Activated naive CD8-positive, alpha-beta T cell treated with anti-CD3 and anti-CD28 coated beads, Interleukin-2, amount 10 ng/mL, durations not matched to agents 7 days and 5 days (primary cell): ENCODE measurements at places on chromosomes 6 and 20.

- peak overlapping the region; percentile 88 for H3K4me3 ChIP-seq
- H3K36me3 ChIP-seq, result peaks cover 14% of the 10 kb centered on the region
- DNase-seq, result no peak
- peaks cover 23% of the 10 kb centered on the region for H3K4me1 ChIP-seq
These were observed 118.0 kb downstream of the OPRM1 start for GRCh38 chr6:154157082-154157481.

- no peak for DNase-seq
- peak overlapping the region; percentile 40 for H3K4me3 ChIP-seq
- no peaks in the 10 kb centered on the region for H3K36me3 ChIP-seq
These were observed 3.5 kb upstream of the EFHC1 start for GRCh38 chr6:52416629-52417151.

GRCh38 chr6:4896401-4896800, 107.4 kb downstream of the RPP40 start:
- H3K36me3 ChIP-seq, result peaks cover 47% of the 10 kb centered on the region
- DNase-seq, result no peak
- H3K4me3 ChIP-seq, result no peak overlapping the region
- H3K27me3 ChIP-seq, result no peaks in the 10 kb centered on the region
- H3K27ac ChIP-seq, result no peak overlapping the region
- H3K4me1 ChIP-seq, result peaks cover 4% of the 10 kb centered on the region

DNA sequence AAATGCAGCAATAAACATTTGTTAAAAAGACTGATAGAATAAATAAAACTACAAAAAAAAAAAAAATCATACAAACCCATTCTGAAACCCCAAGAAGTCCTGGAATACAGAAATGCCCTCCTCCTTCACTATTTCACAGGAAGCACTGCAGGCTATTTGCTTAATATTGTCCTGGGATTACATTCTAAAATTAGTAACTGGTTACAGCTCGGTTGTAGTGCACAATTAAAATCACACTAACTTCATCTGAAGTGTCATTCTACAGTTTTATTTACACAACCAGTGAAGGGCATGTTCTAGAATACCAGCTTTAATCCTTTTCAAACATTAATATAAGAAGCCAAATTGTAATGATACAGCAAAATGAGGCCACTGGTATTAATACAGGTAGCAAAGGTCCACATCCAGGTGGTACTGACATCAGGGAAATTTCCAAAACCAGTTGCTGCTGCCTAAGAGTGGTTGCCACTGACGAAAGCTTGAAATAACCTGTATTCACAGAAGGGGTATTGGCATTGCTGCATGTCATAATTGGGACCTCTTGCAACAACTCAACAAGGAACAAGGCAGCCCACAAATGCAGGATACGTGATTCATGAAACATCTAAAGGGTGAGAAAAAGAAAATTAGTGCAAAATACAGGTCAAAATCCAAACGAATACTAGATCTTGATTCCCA, 26.9 kb downstream of the AKIRIN2 start:
- H3K27ac ChIP-seq, result no peak overlapping the region
- peaks cover 41% of the 10 kb centered on the region for H3K36me3 ChIP-seq
- no peak overlapping the region for H3K4me3 ChIP-seq
- no peaks in the 10 kb centered on the region for H3K27me3 ChIP-seq
- no peak for DNase-seq
- H3K4me1 ChIP-seq, result peaks cover 14% of the 10 kb centered on the region

DNA sequence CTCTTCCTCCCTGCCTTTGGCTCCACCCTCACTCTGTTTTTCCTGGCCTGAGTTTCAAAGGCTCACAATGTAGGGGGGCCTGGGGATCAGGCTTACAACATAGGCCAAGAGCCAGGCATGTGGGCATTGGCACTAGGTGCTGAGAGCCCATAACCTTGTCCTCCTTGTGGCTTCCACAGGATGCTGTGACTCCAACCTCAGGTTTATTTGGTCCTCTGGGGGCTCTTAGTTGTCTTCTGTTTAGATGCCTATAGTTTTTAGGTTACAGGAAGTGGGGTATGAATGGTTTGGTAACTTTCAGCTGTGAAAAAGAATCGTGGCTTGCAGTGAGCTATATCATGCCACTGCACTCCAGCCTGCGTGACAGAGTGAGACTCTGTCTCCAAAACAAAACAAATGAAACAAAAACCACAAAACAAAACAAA, 25.6 kb downstream of the MMP24 start:
- no peaks in the 10 kb centered on the region for H3K36me3 ChIP-seq
- H3K4me1 ChIP-seq, result peaks cover 23% of the 10 kb centered on the region
- peaks cover 3% of the 10 kb centered on the region for H3K27me3 ChIP-seq
- peak overlapping the region; percentile 72 for H3K4me3 ChIP-seq

GRCh38 chr6:37882724-37883413, 63.3 kb downstream of the ZFAND3 start:
- H3K27me3 ChIP-seq, result no peaks in the 10 kb centered on the region
- no peak overlapping the region for H3K4me3 ChIP-seq
- DNase-seq, result no peak

DNA sequence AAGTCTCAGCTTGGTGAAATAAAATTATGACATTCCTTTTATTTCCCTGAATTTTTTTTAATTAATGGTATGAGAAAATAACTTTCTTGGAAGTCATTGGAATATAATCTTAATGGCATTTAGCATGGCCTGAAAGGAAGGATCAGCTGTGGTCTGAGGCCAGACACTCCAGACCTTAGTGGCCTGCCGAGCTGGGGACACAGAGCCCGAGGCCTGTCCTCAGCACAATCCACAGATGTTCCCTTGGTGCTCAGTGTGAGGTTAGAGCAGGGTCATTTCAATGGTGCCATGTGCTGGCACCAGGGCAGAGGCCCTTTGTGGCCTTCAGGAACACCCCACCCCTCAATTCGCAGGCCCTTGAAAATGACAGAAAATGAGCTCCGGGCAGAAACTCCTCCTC, 120.6 kb downstream of the ADGB start:
- H3K36me3 ChIP-seq, result no peaks in the 10 kb centered on the region
- H3K4me1 ChIP-seq, result no peaks in the 10 kb centered on the region
- no peaks in the 10 kb centered on the region for H3K27me3 ChIP-seq
- DNase-seq, result no peak
- H3K27ac ChIP-seq, result no peak overlapping the region
- H3K4me3 ChIP-seq, result no peak overlapping the region
